ENCODE measurements at places on chromosomes 2 and 18. TPM values are rescaled to one million over a fixed set of nuclear protein-coding genes. Genes with fewer than 3 reads are reported as not detected.

DNA sequence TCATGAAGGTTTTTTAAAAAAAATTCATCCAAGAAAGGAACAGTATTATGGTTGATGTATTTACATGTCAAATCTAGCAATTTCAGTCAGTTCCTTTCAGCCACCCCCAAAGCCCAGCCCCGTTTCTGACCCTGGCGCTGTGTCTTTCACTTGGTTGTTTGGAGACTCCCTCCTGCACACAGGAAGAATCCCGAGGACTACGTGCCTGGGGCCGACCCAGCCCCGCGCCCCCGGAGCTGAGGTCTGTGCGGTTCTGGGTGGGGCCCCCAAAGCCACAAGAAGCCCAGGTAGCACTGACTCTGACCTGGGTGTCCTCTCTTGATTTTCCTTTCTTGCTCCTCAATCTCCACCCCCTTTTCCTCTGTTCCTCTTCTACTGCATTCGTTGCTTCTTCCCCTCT lies 49.1 kb downstream of the TRAPPC12 start:
- H3K36me3 ChIP-seq: peaks cover 6% of the 10 kb centered on the region
- no peak overlapping the region for H3K27ac ChIP-seq
- no peaks in the 10 kb centered on the region for H3K4me1 ChIP-seq
- no peaks in the 10 kb centered on the region for H3K27me3 ChIP-seq

DNA sequence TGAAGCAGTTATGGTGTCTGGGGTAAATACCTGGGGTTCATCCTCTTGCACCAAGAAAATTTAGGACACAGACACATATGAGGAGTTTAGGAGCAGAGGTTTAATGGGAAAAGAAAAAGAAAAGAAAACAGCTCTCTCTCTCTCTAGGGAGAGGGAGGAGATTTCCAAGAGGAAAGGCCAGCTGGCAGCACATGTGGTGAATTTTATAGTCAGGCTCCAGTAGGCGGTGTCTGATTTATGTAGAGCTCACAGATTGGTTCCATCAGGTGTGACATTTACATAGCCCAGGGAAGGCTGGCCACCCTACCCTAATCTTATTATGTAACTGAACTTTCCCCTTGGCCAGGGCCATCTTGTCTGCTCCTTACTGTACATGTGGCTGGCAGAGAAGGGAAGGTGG lies 297.5 kb upstream of the RGPD4 start:
- no peaks in the 10 kb centered on the region for H3K36me3 ChIP-seq
- no peak overlapping the region for H3K27ac ChIP-seq

DNA sequence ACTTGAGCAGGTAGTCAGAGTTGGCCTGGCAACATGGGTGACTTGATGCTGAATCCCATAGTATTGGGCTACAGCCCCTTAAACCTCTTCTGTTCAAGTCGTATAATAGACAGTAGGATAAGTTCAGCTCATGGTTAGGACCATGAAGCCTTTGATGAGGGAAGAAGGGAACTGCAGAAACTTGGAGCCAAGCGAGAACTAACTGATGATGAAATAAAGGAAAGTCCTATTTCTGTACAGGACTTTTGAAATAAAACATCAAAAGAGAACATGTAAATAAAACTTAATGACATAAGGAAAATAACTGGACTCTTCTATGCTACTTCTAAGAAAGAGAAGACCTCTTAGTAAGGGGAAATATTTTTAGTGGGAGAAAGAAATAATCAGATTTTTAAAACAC lies 51.2 kb upstream of the UGP2 start:
- H3K4me1 ChIP-seq: no peaks in the 10 kb centered on the region
- DNase-seq: no peak
- no peaks in the 10 kb centered on the region for H3K27me3 ChIP-seq

- no peaks in the 10 kb centered on the region for H3K27me3 ChIP-seq
- H3K4me1 ChIP-seq: no peaks in the 10 kb centered on the region
- no peak overlapping the region for H3K4me3 ChIP-seq
These were observed 956 bp downstream of the ESPNL start for GRCh38 chr2:238100821-238101771.

- no peak overlapping the region for H3K4me3 ChIP-seq
- H3K4me1 ChIP-seq: no peaks in the 10 kb centered on the region
- DNase-seq: no peak
- H3K36me3 ChIP-seq: no peaks in the 10 kb centered on the region
- H3K27me3 ChIP-seq: no peaks in the 10 kb centered on the region
These were observed 652.2 kb downstream of the LRRTM4 start for GRCh38 chr2:76870011-76870410.

DNA sequence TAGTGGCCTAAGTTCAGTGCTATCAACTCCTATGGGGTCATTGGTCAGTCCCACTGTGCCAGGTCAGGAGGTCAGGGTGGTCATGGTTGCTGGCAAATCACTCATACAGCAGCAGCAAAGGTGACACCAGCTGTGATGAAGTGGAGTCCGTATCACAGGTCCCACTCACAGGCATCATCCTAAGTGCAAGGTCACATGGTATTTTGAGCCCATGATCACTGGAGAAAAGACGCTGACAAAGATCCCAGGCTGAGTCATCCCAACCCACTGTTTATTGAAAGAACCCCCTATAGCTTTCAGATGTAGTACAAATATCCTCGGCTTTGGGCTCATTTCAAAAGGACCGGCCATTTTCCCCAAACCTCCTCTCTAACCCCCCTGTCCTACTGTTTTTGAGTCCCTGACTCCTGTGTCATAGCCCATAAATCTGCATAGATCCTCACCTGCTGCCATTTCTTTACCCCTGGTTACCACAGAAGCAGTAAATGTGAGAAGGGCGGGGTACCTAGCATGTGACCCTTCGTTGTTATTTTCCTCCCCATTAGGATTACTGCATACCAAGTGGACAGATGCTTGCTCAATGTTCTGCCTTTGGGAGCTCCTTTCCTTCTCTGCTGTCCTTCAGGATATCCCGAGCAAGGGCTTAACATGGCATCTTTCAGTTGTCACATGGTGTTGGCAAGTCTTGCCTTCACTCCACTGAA lies 107.7 kb downstream of the COL6A3 start:
- H3K27ac ChIP-seq: no peak overlapping the region
- H3K27me3 ChIP-seq: no peaks in the 10 kb centered on the region
- no peaks in the 10 kb centered on the region for H3K36me3 ChIP-seq
- no peak overlapping the region for H3K4me3 ChIP-seq

The CNPPD1 gene
- 60.3 TPM for total RNA-seq

The AGBL5 gene
- total RNA-seq: 12.5 TPM

- no peak overlapping the region for H3K4me3 ChIP-seq
- DNase-seq: peak; percentile 47
- no peaks in the 10 kb centered on the region for H3K4me1 ChIP-seq
- no peak overlapping the region for H3K27ac ChIP-seq
- no peaks in the 10 kb centered on the region for H3K36me3 ChIP-seq
These were observed 142.6 kb downstream of the RTP5 start for GRCh38 chr2:242011991-242012764.

- no peak for DNase-seq
- no peak overlapping the region for H3K27ac ChIP-seq
- H3K4me1 ChIP-seq: no peaks in the 10 kb centered on the region
- H3K27me3 ChIP-seq: no peaks in the 10 kb centered on the region
- H3K4me3 ChIP-seq: no peak overlapping the region
- no peaks in the 10 kb centered on the region for H3K36me3 ChIP-seq
These were observed 8.8 kb downstream of the PPM1G start for GRCh38 chr2:27400348-27401135.

The CXCR2 gene
- total RNA-seq: not detected

GRCh38 chr2:233226511-233227031 lies 24.9 kb upstream of the ATG16L1 start:
- DNase-seq: no peak
- H3K4me1 ChIP-seq: no peaks in the 10 kb centered on the region
- no peaks in the 10 kb centered on the region for H3K36me3 ChIP-seq
- no peaks in the 10 kb centered on the region for H3K27me3 ChIP-seq
- H3K27ac ChIP-seq: no peak overlapping the region

- no peak for DNase-seq
- no peaks in the 10 kb centered on the region for H3K36me3 ChIP-seq
- peak overlapping the region; percentile 93 for H3K27ac ChIP-seq
- H3K4me3 ChIP-seq: peak overlapping the region; percentile 81
- H3K4me1 ChIP-seq: no peaks in the 10 kb centered on the region
These were observed 797 bp upstream of the CRIM1 start for GRCh38 chr2:36354811-36355150.

The MC4R gene
- total RNA-seq: not detected

GRCh38 chr2:145710303-145710702 lies 1190.4 kb upstream of the ZEB2 start:
- H3K36me3 ChIP-seq: no peaks in the 10 kb centered on the region
- no peaks in the 10 kb centered on the region for H3K27me3 ChIP-seq
- no peak overlapping the region for H3K4me3 ChIP-seq
- DNase-seq: no peak

The OSBPL6 gene
- total RNA-seq: 4.8 TPM

The ATOH8 gene
- total RNA-seq: 46.2 TPM

DNA sequence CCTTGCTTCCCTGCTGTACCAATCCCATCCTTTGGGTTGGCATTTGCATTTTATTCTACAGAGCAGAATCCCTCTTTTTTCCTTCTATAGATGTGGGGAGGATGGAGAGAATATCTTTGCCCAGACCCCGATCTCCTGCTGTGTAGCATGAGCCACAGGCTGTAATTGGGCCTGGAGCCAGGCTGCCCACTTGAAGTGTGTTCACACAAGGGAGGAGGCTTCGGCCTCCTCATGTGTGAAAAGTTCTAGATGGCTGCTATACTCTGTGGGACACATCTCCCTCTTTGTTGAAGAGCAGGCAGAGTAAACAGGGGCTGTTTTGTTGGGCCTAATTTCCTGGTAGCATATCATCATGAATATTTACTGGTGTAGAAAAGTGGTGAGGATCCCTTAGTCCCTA lies 126.3 kb downstream of the XRCC5 start:
- no peaks in the 10 kb centered on the region for H3K36me3 ChIP-seq
- H3K27ac ChIP-seq: no peak overlapping the region

The INHBB gene
- total RNA-seq: 35.0 TPM

GRCh38 chr2:240728361-240728760 lies 36.7 kb downstream of the AQP12A start:
- H3K27me3 ChIP-seq: no peaks in the 10 kb centered on the region
- DNase-seq: no peak
- H3K4me1 ChIP-seq: no peaks in the 10 kb centered on the region
- no peaks in the 10 kb centered on the region for H3K36me3 ChIP-seq
- no peak overlapping the region for H3K27ac ChIP-seq

The HRH4 gene
- total RNA-seq: 0.16 TPM

The AFF3 gene
- total RNA-seq: 63.6 TPM

The PROKR1 gene
- total RNA-seq: 0.66 TPM

DNA sequence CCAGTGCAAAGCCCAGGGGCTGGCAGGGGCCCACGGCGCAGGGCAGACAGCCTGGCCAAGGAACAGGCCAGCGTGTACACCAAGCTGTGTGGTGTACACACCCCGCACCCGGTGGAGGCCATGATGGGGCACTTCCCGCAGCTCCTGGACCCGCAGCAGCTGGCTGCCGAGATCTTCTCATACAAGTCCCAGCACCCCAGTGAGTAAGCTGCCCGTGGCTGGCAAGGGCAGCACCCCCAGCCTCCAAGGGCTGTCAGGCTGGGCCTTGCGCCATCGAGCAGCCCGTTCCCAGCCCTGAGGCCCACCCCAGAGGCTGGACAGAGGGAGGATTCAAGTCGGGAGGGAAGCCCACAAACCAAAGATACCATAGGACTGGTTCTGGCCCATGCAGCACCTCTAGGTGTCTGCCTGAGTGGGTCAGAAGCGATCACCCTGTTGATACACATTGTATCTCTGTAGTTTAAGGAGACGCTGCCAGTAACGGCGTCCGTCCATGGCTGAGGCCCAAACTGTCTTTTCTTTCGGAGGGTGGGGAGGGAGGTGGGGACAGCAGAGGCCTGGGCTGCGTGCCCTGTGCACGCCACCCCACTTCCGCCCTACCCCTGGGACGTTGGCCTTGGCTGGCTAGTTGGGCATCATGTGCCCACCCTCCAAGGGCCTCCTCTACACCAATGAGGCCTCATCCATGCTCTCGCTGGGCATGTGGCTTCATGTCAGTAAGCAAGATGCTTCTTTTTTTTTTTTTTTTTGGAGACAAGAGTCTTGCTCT lies 16.8 kb upstream of the MTERF4 start:
- H3K36me3 ChIP-seq: no peaks in the 10 kb centered on the region
- H3K4me1 ChIP-seq: no peaks in the 10 kb centered on the region
- H3K4me3 ChIP-seq: no peak overlapping the region
- no peak overlapping the region for H3K27ac ChIP-seq
- no peaks in the 10 kb centered on the region for H3K27me3 ChIP-seq

The TIMM21 gene
- 35.9 TPM for total RNA-seq

GRCh38 chr2:127535918-127536317 lies 435 bp downstream of the MYO7B start:
- H3K4me1 ChIP-seq: no peaks in the 10 kb centered on the region
- no peaks in the 10 kb centered on the region for H3K27me3 ChIP-seq
- H3K27ac ChIP-seq: no peak overlapping the region
- H3K36me3 ChIP-seq: no peaks in the 10 kb centered on the region

The CDH19 gene
- 0.64 TPM for total RNA-seq

GRCh38 chr2:122055521-122055931 lies 300.1 kb downstream of the TSN start:
- no peak overlapping the region for H3K4me3 ChIP-seq
- DNase-seq: no peak
- H3K36me3 ChIP-seq: no peaks in the 10 kb centered on the region
- H3K4me1 ChIP-seq: no peaks in the 10 kb centered on the region

GRCh38 chr2:190685333-190685732 lies 36.5 kb downstream of the NAB1 start:
- no peaks in the 10 kb centered on the region for H3K4me1 ChIP-seq
- DNase-seq: no peak
- no peak overlapping the region for H3K27ac ChIP-seq

DNA sequence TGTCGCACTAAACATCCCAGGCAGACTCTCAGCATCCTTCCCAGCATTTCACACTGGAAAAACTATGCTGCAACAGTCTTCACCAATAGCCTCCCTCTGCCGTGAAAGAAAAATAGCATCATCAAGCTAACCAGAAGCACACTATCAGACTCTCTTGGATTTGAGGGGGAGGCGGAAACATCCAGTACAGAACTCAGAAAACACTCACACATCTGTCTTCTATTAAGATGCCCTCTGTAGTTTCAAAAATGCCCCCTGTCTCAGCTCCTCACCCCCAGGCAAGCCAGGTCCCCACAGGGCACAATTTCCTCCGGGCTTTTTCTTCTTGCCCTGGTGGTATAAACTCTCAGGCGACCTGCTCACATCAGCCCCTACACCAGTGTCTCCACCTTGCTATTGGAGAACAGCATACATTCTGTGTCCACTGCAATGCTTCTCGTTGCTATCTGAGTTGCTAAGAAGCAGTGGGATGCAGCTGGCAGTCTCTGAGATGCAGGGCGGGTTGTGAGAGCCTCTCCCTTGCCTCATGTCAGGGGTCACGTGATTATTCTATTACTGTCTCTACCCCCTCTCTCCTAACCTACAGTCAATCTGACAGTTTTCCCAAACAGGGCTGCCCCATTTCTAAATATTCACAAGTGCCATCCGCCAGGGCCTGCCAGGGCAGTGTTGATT lies 189.9 kb downstream of the INO80D start:
- no peak overlapping the region for H3K4me3 ChIP-seq
- no peaks in the 10 kb centered on the region for H3K4me1 ChIP-seq
- no peak for DNase-seq
- no peak overlapping the region for H3K27ac ChIP-seq
- no peaks in the 10 kb centered on the region for H3K36me3 ChIP-seq

GRCh38 chr18:568731-569130 lies 11.4 kb upstream of the CETN1 start:
- no peaks in the 10 kb centered on the region for H3K27me3 ChIP-seq
- no peaks in the 10 kb centered on the region for H3K36me3 ChIP-seq
- no peaks in the 10 kb centered on the region for H3K4me1 ChIP-seq
- peak; percentile 24 for DNase-seq
- no peak overlapping the region for H3K4me3 ChIP-seq

The POTEI gene
- total RNA-seq: not detected

The ETAA1 gene
- 17.0 TPM for total RNA-seq
